T-cell (primary cell): ENCODE measurements at places on chromosomes 7 and 10. TPM values are rescaled to one million over a fixed set of nuclear protein-coding genes. Genes with fewer than 3 reads are reported as not detected.

NKX2-3 gene
- not detected for total RNA-seq

COPS6 gene
- total RNA-seq, result 69.9 TPM

NODAL gene
- not detected for total RNA-seq

DNA sequence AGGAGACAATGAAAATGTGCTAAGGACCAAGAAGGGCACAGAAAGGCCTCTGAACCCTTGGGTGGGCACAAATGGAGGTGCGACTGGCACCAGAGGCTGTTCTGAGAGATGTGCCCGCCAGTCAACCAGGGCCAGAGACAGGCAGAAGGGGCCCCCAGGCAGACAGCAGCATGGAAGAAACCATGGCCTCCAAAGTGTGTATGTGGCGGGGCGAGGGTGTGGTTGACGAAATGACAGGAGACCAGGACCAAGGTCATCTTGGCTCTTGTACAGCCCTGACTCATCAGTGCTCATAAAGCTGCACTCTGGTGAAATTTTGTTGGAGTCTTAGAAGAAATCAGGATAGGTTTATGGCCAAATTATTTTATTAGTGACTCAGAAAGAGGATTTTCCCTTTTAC lies 4.0 kb upstream of the MRPS24 start:
- H3K36me3 ChIP-seq, result peaks cover 8% of the 10 kb centered on the region
- no peak overlapping the region for H3K27ac ChIP-seq
- no peaks in the 10 kb centered on the region for H3K27me3 ChIP-seq
- DNase-seq, result no peak
- peaks cover 10% of the 10 kb centered on the region for H3K4me1 ChIP-seq

- no peak overlapping the region for H3K27ac ChIP-seq
- H3K27me3 ChIP-seq, result peaks cover 3% of the 10 kb centered on the region
- DNase-seq, result no peak
- no peaks in the 10 kb centered on the region for H3K4me1 ChIP-seq
Measured at GRCh38 chr10:127055263-127055662, 141.1 kb downstream of the INSYN2A start.

DNA sequence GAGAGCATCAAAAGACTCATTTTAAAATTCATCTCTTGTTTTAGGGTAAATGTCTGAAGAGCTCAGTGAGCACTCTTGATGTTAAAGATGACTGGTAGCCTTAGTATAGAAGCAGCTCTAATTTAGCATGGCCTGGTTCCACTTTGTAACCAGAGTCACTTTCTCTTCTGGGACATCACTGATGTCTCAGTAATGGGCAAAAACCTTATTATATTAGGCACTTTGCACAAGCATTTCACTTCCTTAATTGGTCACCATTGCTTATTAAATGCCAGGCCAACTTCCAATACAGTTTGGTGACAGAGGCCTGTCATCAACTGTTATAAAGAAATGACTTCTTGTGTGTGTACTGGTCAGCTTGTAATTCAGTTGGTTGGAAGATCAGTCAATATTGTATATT lies 53.0 kb downstream of the STEAP1B start:
- no peak overlapping the region for H3K27ac ChIP-seq
- no peaks in the 10 kb centered on the region for H3K36me3 ChIP-seq
- DNase-seq, result no peak
- no peak overlapping the region for H3K4me3 ChIP-seq
- peaks cover 2% of the 10 kb centered on the region for H3K4me1 ChIP-seq
- H3K27me3 ChIP-seq, result no peaks in the 10 kb centered on the region

DNA sequence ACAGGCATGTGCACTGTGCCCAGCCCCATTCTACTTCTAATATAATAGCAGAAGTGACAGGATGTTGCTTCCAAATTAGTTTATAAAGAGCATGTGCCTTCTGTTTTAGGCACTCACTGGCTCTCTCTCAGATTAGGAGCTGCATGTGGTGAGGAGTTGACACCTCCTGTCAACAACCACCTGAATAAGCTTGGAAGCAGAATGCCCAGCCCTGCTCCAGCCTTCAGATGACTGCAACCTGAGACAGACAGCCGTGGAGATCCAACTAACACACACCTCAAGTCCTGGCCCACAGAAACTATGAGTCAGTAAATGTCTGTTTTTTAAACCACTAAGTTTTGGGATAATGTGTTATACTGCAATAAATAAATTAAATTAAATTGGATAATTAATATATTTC lies 54.5 kb downstream of the PARD3 start:
- H3K4me3 ChIP-seq, result no peak overlapping the region
- DNase-seq, result no peak
- no peaks in the 10 kb centered on the region for H3K36me3 ChIP-seq
- no peaks in the 10 kb centered on the region for H3K4me1 ChIP-seq
- H3K27ac ChIP-seq, result no peak overlapping the region

DNA sequence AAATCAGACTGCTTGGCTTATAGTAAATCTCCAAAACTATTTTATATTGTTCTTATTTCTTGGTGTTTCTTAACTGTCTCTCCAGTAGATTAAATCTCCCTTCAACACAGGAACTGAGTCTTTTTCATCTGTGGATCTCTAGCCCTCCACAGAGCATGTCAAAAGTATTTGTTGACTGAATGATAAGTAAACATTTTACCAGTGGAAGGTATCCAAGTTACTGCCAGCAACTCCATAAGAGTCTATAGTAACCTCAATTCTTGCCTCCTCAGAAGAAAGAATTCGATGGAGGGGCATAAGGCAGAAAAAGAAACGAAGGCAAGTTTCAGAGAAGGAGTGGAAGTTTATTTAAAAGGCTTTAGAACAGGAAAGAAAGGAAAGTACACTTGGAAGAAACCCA lies 293.9 kb upstream of the DKK1 start:
- no peaks in the 10 kb centered on the region for H3K27me3 ChIP-seq
- no peak overlapping the region for H3K27ac ChIP-seq
- no peak overlapping the region for H3K4me3 ChIP-seq
- H3K4me1 ChIP-seq, result no peaks in the 10 kb centered on the region
